ENCODE measurements at places on chromosomes 16 and 17. TPM values are rescaled to one million over a fixed set of nuclear protein-coding genes. Genes with fewer than 3 reads are reported as not detected.

GRCh38 chr16:88427376-88427775 is 25.7 kb upstream of the ZFPM1 start:
- no peak overlapping the region for H3K27ac ChIP-seq
- DNase-seq = no peak
- H3K4me3 ChIP-seq = no peak overlapping the region
- H3K4me1 ChIP-seq = peaks cover 5% of the 10 kb centered on the region

- no peak for DNase-seq
- no peaks in the 10 kb centered on the region for H3K36me3 ChIP-seq
- no peaks in the 10 kb centered on the region for H3K27me3 ChIP-seq
- peaks cover under 1% of the 10 kb centered on the region for H3K4me1 ChIP-seq
Measured at GRCh38 chr17:56284482-56284881, 131.2 kb downstream of the ANKFN1 start.

DNA sequence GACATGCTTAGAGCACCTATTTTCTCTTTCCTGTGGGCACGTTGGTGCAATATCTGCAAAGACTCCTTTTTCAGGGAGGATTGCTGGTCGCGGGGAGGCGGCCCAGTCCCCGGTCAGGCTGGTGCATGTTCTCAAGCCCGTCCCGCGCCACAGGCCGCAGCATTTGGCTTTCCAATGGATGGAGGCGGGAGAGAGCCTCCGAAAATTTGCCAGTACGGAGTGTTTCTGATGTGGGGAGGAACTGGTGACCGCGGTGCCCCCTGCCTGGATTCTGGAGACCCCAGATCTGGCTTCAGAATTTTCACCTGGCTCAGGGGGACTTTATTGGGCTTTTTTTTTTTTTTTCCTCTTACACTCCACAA is 2.3 kb downstream of the CMIP start:
- no peak for DNase-seq
- no peak overlapping the region for H3K4me3 ChIP-seq

DNA sequence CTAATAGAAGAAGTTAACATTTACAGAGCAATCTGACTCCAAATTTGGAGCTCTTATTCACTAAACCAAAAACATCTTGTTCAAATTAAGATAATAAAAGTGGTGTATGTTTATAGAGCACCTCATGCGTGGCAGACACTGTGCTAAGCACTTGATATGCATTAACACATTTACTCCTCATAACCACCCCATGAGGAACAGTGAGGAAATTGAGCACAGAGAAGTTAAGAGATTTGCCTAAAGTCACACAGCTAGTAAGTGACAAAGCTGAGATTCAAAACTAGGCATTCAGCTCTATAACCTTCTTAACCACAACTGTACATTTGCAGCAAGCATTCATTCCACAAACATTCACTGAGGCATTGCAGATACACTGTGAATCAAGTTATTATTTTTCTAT is 94.0 kb downstream of the VAT1L start:
- DNase-seq = no peak
- no peak overlapping the region for H3K27ac ChIP-seq
- no peaks in the 10 kb centered on the region for H3K4me1 ChIP-seq
- H3K36me3 ChIP-seq = no peaks in the 10 kb centered on the region
- no peak overlapping the region for H3K4me3 ChIP-seq
- H3K27me3 ChIP-seq = no peaks in the 10 kb centered on the region

TMEM114 gene
- total RNA-seq = not detected

GDPD1 gene
- 5.3 TPM for total RNA-seq

- no peak overlapping the region for H3K27ac ChIP-seq
- no peaks in the 10 kb centered on the region for H3K27me3 ChIP-seq
- DNase-seq = no peak
- peaks cover 16% of the 10 kb centered on the region for H3K4me1 ChIP-seq
- peaks cover 50% of the 10 kb centered on the region for H3K36me3 ChIP-seq
Measured at GRCh38 chr17:50367401-50367800, 5.6 kb downstream of the MRPL27 start.

GRCh38 chr17:44115585-44116415 is 7.6 kb downstream of the HDAC5 start:
- H3K4me3 ChIP-seq = no peak overlapping the region
- no peak overlapping the region for H3K27ac ChIP-seq
- H3K27me3 ChIP-seq = no peaks in the 10 kb centered on the region
- H3K4me1 ChIP-seq = peaks cover 33% of the 10 kb centered on the region
- no peak for DNase-seq

All from CD4-positive, alpha-beta memory T cell (primary cell).